ENCODE measurements at places on chromosomes 4 and X.

- DNase-seq: no peak
Observed at GRCh38 chrX:3787856-3788255, 74.4 kb upstream of the PRKX start.

DNA sequence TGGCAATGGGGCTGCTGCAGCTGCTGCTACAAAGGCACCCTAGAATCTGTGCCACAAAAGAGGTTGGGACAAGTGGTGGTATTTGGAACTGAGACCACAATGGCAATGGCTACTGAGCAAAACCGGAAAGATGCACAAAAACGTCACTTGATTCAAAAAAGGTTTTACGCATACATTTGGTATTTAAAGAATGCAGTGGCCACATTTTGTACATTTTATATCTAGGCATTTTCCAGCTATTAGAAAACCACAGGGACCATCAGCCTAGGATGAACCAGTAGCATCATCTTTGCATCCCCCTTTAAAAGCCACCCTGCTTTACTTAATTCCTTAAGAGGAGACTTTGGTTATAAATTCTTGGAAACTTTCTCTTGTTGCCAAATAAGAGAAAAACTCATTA, 104.8 kb upstream of the CXCL13 start:
- DNase-seq: no peak

- peak; percentile 60 for DNase-seq
Observed at GRCh38 chr4:113383111-113383785, 333.8 kb downstream of the ANK2 start.

GRCh38 chr4:88522702-88523324, 763 bp downstream of the PYURF start:
- DNase-seq: no peak

DNA sequence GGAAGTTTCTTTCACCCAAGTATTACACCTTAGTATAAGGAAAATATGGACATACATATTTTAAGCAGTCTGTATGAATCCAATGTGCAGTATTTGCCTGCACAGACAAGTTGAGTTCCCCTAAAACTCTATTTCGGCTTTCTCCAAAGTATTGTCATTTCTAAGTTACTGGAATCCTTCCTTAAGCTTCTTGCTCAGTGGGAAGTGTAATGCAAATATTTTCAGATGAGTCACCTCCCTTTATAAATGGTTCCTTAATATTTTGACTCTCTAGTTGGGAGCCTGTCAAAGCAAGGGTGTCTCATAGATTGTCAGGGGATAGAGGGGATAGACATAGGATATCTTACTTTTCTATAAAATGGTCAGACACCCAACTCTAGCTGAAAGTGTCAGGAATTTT, 178.6 kb downstream of the NAA11 start:
- no peak for DNase-seq

DNA sequence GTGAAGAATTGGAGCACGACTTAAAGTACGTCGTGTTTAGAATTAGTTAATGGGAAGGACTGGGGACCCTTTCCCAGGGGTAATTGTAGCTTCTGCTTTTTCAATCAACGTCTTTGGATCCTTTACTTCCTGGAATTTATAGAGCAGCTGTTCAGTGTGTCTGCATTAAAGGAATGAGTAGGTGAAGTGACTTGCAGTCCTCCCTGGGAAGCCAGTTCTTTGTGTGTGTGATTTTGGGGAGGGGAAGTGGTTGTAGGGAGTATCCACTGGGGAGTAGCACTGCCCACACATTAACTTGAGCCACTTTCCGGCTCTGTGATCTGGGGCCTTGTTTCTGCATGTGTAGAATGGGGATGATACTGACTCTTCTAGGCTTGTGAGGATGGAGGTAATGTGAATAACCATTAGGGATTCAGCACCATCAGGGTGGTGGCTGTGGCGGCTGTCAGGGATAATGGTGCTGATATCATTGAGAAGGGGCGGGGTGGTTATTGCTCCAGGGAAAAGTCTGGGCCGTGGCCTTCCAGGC, 54.7 kb downstream of the TMEM131L start:
- DNase-seq: no peak

DNA sequence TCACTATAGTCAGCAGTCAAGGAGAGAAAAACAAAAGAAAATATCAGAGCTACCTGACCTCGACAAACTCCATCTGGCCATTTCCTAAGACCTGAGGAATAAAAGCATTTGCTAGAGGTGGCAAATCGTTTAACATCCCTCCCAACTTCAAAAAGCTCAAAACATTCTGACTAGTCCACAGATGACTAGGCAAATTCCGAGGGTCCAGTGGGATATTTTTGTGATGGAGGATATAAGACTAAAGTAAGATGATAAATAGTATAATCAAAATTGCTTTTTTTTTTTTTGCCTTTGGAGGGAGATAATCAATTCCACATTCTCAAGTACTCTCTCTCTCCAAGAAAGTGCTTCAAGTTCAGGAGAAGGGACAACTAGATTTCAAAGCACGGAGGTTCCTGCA, 119.1 kb upstream of the ETNPPL start:
- no peak for DNase-seq

- no peak for DNase-seq
Observed at GRCh38 chr4:4386736-4387392, at the start of gene NSG1. Gene NSG1 (plus strand): TSS chr4:4387102. CDS start chr4:4387630, 528 bp downstream.

DNA sequence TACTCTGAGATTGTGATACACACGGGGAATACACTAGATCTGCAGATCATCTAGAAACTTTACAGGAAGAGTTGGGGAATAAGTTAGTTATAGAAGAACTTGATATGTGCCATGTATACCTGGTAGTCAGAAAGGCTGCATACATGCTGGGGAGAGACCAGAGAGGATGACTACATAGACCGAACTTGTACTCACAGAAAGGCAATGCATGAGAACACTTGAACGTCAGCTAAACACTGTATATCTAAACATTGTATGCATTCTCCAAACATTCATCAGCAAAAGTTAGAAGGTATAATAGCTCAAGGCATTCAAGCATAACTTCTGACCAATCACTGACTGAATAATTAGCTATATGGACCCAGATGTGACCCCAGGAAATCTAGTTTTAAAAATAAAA, 78.0 kb upstream of the PDHA2 start:
- no peak for DNase-seq

DNA sequence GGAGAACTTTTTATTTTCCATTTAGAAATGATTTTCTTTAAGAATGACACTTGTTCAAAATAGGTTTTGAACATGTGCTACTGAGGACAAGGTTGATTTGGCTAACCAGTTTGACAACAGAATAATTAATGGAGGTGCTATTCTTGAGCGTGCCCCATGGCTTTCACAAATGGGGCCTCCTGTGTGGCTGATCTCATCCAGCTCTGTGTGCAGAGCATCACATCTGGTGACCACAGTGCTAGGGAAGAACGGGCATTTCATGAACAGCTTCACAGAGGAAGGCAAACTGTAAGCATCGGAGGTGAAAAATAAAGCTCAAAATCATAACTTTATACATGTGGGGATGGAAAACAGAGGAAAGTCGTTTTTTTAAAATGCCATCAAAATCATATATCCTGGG, 148.6 kb downstream of the SOWAHB start:
- no peak for DNase-seq

DNA sequence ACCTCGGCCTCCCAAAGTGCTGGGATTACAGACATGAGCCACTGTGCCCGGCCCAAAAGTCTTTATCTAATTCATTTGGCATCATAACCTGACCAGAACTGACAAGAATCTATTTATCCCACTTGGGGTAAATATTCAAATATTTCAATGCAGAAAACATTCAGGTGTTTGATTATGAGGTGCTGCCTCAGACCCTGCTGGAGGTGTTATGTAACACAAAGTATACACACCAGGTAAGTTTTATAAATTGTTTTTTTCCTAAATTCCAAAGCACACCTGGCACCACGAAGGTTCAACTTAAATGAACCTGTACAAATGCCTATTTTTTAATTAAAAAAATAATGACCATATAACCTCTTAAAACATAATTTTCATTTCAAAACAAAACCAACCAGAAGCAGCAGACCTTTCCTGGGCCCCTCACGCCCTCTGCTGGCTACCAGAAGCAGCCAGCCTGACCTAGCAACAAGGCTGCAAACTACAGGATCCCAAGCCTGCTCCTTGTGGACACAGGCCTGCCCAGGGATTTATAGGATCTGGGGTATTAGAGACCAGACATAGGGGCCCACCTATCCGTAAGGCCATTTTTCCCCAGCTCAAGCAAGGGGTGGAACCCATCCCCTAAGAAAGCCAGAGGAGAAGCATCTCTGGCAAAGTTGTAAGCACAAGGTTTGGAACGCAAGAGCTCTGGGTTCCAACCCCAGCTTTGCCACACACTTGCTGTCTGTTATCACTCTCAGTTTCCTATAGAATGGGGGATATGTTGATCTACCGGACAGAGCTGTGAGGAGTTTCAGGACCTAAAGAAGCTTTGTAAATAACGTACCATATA, 11.7 kb downstream of the OTUD5 start:
- DNase-seq: no peak

- no peak for DNase-seq
Observed at GRCh38 chr4:11197631-11198341, 230.9 kb downstream of the HS3ST1 start.

GRCh38 chr4:135244696-135245095, 1043.1 kb upstream of the PABPC4L start:
- no peak for DNase-seq

DNA sequence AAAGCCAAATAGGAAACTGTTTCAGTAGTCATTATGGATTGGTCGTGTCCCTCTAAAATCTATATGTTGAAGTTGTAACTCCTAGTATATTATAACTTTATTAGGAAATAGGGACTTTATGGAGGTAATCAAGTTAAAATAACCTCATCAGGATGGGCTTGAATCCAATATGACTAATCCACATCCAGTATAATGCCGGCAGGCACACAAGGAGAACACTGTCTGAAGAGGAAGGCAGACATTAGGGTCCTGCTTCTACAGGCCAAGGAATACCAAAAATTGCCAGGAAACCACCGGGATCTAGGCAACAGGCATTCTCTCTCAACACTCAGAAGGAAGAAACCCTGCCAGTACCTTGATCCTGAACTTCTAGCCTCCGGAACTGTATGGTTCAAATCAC, 130.3 kb downstream of the ATP10D start:
- no peak for DNase-seq

GRCh38 chr4:94583914-94584641, 132.3 kb downstream of the PDLIM5 start:
- no peak for DNase-seq
